ENCODE measurements at places on chromosomes 3 and 15.

GRCh38 chr15:45399381-45400212 is 21.3 kb upstream of the GATM start:
- DNase-seq: peak; percentile 66

DNA sequence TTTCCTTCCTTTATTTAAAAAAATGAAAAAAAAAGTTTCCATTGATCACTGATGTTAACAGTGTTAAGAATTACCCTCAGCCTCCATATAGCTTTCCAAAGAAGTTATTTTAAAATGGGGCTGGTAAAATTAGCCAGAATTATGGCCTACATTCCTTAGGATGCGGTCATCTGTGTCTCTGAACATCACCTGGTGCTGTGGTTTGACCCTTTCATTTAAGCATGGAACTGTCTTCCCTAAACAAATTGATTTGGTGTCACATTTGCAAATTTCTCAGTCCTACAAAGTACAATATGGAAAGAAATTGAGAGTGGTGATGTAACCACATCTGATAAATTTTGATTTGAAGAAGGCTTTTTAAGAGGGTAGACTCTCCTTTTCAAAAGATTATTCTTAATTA is 40.3 kb upstream of the ZPLD1 start:
- no peak for DNase-seq

- no peak for DNase-seq
Measured at GRCh38 chr3:133868186-133868585, 27.5 kb downstream of the RAB6B start.

- DNase-seq: no peak
Measured at GRCh38 chr15:88802250-88802990, 816 bp upstream of the ACAN start.

GRCh38 chr3:138768946-138769345 is 65.8 kb downstream of the PIK3CB start:
- no peak for DNase-seq

GRCh38 chr3:65401359-65402305 is 637.1 kb downstream of the MAGI1 start:
- no peak for DNase-seq

DNA sequence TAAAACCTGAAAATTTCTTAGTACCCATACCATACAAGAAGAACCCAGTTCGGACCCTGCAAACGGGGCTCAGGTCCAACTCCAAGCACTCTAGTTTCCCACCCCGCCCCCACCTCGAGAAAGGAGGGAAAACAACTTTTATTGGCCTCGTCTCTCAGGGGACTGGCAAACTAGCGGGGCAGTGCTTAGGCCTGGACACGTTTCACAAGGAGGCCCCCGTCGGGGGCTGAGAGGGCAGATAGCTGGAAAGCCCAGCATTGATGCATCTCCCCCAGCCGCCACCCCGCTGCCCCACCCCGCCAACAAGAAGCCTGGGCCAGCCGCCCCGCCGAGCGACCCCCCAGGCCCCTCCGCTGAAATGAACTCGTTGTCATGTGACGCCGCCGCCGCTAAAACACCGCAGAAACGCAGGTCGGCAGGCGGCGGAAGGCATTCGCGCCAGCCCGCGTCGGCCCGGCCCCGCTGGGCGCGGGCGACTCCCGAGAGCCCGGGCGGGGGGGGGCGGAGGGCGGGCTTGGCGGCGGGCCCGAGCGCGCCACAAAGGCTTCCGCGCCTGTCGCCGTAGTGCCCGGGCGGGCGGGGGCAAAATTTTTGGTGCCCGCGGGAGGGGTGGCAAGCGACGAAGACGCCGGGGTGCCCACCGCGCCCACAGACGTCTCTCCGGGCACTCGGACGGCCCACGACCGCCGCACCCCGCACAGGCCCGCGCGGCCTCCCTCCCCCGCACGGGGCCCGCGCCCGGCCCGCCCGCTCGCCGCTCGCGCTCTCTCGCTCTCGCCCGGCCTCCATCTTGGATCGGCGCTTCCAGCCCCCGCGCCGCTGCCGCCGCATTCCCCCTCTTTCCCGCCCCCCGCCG is 634 bp downstream of the STAG1 start:
- peak; percentile 71 for DNase-seq

DNA sequence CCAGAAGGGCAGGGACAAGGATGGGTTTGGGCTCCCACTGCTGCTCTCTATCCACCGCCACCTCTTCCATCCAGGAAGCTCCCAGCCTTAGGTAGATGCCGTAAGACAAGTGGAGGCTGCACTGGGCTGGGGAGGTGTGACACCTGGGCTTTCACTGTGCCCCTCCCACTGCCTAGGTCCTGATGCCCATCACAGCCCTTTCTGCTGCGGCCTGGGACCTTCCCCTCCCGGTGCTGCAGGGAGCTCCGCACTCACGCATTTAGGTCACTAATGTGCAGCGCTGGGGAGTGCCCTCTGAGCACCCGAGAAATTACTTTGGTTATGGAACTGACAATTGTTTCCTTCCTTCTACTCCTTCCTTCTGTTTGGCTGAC is 850 bp downstream of the LTF start:
- DNase-seq: no peak

DNA sequence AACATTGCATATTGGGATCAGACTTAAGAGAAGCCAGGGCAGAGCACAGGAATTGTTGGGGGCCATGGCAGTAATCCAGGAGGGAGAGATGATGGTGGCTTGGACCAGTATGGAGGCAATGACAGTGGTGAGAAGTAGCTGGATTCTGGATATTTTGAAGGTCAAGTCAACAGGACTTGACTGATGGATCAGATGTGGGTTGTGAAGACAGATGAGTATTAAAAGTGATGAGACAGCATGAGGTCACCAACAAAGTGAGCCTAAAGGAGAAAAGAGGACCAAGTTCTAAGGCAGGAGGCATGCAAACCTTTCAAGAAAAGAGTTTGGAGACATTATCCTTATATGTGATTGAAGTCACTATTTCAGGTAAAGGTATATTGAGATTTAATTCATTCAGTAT is 56.6 kb upstream of the TIPARP start:
- no peak for DNase-seq

- no peak for DNase-seq
Measured at GRCh38 chr3:43236008-43236407, 50.3 kb upstream of the SNRK start.

DNA sequence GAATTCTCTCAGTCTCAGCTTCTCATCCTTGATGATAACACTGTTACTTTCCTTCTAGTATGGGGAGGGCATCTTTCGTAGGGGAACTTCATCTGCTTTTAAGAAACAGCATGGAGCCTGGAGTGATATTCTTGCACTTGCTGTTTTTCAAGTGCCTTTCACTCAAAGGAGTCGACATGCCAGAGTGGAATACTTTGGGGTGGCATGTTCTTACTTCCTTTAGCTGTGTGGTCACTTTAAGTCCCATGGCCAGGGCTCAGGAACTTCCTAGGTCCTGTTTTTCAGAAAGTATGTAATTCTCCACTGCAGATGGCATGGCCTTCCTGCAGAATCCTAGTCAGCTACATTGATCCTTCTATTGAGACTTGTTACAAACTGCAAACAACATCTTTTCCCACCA is 28.1 kb upstream of the CDCP1 start:
- DNase-seq: no peak

GRCh38 chr15:99452728-99453636 is 112.8 kb upstream of the MEF2A start:
- peak; percentile 19 for DNase-seq

GRCh38 chr3:188362405-188362831 is 208.5 kb downstream of the LPP start:
- DNase-seq: peak; percentile 32

GRCh38 chr15:60890375-60891230 is 338.5 kb downstream of the RORA start:
- no peak for DNase-seq

- no peak for DNase-seq
Measured at GRCh38 chr3:31232055-31233025, 300.4 kb upstream of the STT3B start.

DNA sequence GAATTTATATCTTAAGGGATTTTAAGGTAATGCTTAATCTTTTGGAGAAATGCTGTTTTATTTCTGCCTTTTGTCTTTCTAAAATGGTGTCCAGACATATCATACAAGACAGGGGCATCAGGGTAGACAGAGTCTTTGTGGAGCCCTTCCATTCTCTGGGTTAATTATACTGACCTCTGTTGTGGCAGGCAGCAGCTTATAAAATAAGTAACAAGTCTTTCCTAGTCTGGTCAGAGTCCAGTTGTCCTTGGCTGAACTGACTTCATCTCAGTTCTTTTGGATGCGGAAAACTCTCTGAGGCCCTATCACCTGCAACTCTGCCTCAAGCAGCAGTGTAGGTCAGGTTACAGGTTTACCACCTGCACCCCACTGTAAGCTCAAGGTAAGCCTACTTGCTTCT is 19.2 kb downstream of the MYNN start:
- DNase-seq: no peak

DNA sequence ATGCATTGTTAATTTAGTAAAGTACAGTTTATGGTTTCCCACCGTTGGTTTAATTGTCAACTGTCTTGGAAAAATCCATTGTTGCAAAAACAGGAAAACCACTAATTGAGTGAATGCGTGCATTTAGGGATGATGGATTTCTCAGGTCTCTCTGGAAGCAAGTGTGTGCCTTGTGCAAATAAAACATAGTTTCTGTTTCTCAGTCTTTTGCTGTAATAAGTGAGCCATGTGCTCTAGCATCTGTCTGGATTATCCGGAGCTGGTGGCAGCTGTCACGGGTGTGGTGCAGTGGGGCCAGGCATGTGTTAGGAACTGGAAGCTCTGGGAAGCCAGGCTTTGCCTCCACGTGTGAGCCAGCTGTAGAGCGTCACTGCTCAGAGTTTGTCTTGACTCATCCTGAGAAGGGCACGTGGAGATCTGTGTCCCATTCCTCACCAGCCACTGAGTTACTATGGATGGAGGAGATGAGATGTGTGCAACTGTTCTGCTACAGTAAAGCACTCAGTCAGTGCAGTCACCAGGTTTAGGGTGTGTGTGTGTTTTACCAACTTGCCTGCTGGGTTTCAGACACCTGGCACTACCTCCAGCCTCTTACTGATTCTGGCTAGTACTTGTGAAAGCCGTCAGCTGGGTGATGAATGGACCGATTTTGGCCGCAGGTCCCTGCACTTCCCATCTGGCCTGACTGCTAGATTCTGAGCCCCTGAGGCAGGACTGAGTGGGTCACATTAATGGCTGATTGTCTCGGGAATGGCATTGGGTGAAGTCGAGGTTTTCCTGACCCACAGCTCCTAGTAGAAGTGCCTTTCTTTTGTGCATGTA is 7.2 kb downstream of the APBA2 start:
- DNase-seq: no peak

GRCh38 chr15:47732248-47732647 is 14.9 kb downstream of the SEMA6D start:
- no peak for DNase-seq

DNA sequence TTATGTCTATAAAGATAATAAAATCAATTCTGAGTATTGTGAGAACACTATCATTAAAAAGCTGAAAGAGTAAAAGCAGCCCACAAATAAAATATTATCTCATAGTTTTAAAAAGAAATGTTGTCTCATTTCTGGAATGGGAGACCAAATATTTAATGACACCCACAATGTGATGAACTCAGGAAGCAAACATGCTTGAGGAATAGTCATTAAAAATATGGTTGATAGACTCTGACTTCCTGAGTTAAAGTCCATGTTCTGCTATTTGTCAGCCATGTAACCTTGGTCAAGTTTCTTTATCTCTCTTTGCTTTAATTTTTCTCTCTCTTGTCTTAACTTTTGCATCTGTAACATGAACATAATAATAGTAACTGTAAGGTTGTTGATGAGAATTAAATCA is 35.5 kb upstream of the CHMP2B start:
- no peak for DNase-seq

DNA sequence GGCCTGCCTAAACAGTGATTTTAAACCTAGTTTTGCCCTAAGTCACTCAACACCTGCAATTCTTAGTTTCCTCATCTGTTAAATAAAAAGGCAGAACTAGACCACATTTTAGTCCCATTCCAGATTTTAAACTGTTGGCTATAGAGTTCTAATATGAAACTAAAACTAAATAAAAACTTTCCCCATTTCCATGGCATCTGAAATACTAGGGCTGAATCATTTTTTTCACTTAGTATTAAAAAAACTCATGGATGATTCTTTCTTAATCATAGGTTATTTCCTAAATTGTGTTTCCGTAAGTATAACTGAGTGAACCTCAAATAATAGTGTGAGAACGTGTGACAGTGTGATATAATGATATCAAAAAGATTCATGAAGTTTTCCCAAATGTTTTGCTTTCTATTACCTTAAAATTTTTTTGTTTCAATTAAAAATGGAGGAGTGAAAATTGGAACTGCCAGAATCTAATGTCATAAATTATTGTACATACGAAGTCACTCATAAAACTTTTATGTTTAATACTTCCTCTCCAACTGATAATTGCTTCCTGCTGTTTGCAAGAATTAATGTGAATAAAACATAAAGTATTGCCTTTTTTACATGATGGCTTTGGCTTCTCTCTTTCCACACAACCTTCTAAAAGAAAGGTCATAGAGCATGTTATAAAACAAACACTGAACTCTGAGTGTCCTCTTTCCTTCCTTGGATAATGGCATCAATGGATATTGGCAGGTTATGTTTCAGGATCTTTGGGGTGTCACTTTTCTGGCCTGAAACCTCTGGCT is 315.1 kb upstream of the MME start:
- no peak for DNase-seq

DNA sequence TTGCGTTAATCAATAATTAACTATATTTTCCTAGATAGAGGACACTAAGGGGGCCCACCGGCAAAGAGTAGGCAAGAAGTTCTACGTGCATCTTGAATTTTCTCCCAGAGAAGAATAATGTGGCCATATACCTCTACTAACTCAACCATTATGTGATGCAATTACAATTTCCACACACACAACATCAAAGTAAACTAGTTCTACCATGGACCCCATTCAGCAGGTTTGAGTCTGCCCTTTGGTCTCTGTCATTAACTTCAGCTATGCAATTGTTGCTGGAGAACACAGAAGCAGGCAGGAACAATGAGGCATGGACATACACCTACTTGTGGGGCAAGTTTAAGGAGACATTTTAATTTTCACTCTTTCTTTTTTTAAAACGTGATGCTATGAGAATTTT is 705.9 kb downstream of the PDCD6IP start:
- no peak for DNase-seq

DNA sequence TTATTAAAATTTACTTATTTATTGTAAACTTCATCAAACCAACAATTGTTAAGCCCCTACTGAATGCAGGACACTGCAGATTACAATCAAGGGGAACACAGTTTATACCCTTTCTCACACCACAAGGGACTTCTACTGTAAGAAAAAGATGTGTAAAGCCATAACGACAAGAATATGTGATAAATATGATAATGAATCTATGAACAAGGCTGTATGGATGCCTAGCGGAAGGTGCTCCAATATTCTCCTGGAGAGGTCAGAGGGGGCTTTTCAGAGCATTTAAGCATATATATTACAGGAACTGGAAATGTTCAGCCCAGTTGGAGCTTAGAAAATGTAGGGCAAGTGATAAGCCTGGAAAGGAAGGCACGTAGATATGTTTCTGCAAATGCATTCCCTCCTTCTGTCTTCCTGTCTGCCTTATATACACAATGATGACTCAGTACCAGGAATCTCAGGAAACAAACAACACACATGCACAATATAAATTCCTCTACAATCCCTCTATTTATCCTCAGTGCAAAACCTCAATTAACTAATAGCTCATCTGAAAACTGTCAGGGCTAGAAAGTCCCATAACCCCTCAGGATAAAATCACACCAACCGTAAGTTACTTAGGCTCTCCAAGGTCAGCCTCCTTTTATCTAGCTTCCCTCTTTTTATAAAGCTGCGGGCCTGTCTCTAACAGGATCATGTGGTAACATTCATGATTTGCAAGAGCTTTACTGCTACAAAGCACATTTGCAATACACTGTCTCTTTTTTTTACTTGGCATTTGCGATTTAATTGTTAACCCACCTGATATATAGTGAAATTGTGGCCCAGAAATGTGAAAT is 393.1 kb downstream of the LPP start:
- no peak for DNase-seq

All from CD4-positive, alpha-beta T cell treated with Interleukin-17A for 1 hour (primary cell).